Right forelimb (tissue), 1 donor: ENCODE measurements at places on chromosomes 6 and 20.

- DNase-seq = no peak
Measured at GRCh38 chr6:161137320-161137719, 136.5 kb downstream of the AGPAT4 start.

GRCh38 chr20:63032861-63033793 is 26.4 kb upstream of the BHLHE23 start:
- no peak for DNase-seq

DNA sequence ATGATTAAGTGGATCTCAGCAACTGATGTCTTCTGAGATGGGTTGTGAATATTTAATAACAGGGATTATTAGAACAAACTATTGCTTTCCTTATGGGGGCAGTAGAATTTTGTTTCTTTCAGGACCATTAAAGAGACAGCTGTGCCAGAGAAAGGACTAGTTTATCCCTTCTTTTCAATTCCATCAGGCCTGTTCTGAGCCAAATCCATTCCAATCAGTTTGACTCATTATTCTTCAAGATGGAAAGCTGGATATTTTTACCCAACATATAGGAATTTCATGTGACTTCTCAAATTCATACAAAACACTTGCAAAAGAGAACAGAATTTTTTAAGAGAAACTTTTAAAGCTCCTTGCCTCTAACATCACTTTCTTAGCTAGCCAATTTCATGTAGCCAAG is 722.0 kb upstream of the FLRT3 start:
- no peak for DNase-seq

- DNase-seq = no peak
Measured at GRCh38 chr6:79710127-79710526, 79.0 kb downstream of the SH3BGRL2 start.

DNA sequence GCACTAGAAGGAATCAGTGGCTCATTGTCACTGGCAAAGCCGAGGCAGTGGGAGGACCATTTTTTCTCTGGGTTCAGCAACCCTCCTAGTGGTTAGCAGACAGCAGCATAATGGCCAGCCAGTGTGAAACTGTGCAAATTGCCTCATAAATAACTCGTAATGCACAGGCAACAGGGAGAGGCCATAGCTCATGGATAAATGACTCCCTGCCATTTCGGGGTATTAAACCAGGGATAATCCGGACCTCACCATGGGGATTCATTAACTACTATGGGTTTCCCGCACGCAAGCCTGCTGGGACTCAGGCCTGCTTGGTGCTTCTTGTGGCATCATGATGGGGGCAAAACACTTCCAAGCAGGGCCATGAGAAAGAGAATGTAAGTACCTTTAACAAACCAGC is 158.2 kb upstream of the CHD6 start:
- DNase-seq = no peak

DNA sequence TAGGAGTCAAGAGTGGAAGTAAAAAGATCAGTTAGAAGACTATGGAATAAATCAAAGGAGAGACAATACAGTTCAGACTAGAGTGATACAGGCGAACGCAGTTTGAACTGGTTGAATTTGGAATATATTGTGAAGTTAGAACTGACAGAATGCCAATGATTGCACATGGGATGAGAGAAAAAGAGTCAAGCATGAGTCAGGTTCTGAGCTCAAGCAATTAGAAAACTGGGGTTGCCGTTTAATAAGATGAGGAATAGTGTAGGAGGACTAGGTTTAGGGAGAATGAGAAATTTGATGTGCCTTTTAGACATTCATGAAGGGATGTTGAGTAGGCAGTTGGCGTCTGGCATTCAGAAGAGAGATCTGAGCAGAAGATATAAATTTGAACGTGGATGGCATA is 8.0 kb downstream of the RNF217 start:
- no peak for DNase-seq

DNA sequence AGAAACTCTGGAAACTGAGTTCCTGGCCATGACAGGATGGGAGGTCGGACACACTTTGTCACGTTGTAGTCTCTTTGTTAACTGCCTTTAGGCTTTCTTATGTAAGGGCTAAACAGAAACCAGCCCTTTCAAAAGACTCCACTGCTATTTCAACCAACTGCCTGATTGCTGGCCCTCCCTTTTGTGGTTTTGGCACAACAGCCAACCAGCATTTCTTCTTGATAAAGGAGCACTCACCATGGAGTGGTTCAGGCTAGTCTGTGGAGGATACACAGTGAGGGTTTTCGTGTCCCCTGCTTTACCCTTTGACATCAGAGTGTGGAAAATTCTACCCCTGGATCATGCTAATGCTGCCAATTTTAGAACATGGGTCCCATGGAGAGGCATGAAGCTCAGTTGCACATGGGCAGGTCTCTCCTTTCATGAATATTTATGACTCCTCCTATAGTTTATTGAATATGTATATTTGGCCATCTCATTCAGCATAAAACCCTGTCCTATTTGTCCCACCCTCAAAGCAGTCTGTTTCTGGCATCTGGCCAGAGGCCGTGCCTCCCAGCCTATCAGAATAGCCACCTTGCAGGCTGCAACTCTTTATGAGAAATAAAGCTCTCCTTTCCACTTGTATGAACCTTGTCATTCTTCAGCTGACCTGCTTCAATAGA is 148.3 kb downstream of the HS3ST5 start:
- no peak for DNase-seq

DNA sequence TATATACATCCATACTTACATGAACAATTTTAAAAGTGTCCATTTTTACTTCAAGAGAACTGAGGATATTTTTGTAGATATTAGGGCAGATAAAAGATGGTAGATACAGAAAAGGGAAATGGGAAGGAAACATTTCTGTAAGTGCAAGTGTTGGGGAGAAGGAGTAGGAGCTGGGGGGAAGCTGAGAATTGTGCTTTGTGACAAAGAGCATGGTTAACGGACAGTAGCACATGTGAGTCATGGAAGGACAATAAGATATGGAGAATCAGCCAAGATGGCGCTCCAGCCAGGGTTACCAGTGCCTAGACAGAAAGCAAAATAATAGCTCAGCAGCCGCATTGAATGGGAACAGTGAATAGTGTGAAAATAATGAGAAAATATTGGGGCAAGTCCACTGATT is 12.7 kb upstream of the HLA-DRB1 start:
- no peak for DNase-seq

DNA sequence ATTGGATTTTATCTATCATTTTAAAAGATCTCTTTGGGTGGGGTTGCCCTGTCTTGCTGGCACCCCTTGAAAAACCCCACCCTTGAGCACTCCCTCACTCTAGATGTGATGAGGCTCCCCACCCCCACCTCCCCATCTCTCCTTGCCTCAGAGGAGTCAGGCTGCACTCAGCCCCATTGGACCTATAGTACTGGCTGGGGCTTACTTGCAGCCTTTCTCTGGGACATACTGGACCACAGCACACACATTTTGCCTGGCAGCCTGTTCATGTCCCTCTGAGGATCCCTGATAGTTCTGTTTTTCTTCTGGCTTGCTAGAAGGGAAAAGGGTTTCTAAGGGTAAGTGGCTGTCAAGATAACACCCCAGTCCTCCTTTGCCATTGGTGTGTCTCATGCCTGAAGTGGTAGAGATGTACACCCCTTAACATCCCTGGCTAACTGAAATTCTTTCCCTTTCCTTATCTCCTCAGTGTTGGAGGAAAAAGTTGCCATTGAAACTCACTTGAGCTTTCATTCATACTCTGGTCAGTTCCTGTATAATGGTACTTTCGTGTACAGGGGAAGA is 553.4 kb upstream of the CITED2 start:
- DNase-seq = no peak

DNA sequence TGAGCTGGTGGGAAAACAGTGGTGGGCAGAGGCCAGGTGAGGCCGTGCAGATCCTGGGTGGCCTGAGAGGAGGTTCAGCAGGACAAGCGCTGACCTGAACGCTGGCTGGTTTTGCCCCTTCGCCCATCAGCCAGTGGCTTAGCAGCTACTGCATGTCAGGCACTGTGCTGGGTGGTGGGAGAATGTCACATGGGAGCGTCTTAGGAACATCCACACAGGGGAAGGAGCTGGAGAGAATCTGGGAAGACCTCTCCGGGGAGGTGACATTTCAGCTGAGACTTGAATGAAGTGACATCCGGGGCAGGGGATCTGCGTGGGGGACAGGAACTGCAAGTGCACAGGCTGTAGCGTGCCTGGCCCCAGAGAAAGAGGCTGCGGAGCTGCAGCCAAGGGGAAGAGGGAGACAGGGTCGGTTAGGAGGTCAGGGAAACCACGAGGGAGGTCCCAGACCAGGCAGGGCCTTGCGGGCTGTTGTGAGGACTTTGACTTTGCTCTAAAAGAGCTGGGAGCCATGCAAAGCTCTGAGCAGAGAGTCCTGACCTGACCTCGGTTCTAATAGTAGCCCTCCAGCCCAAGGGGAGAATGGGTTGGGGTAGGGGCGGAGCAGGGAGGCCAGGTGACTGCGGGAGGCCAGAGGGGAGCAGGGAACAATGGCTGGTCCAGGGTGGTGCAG is 156.8 kb upstream of the PTPN1 start:
- DNase-seq = no peak

DNA sequence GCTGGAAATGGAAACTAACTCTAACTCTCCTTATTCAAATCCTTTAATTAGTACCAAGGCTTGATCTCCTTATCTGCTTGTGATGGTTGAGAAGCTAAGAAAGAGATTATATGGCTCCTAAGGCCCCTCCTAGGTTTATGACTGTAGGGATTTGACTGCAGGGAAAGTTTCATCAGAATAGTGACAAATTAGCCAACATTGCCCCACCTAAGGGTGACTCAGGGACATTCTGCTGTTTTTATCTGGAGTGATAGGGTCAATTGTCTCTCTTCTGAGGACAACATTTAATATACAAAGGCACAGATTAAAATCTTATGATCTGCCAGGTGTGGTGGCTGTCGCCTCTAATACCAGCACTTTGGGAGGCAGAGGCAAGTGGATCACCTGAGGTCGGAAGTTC is 138.1 kb upstream of the MARCKS start:
- no peak for DNase-seq

DNA sequence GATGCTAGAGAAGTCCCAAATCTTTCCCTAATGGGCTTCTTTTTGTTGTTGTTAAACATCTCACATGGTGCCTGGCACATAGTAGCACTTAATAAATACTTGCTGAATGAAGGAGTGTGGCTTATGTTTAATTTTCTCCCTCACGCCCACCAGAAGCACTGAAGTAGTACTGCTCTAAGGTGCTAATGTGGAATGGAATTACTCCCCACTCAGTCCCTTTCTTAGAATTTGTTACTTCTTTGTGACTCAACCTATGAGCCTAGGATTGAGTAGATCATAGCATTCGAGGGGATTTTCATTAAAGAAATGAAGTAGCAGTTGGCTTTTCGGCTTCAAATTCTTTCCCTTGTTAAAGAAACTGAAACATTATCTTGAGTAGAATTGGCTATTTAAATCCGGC is 192.8 kb downstream of the CLIC5 start:
- no peak for DNase-seq
